ENCODE measurements at places on chromosomes 6 and 20.

- DNase-seq, result no peak
These were observed 82.8 kb downstream of the ZMYND8 start for GRCh38 chr20:47273591-47274235.

- no peak for DNase-seq
These were observed 159.0 kb upstream of the GMDS start for GRCh38 chr6:2404211-2404929.

- DNase-seq, result no peak
These were observed 2.6 kb upstream of the ZSCAN12 start for GRCh38 chr6:28402197-28402596.

DNA sequence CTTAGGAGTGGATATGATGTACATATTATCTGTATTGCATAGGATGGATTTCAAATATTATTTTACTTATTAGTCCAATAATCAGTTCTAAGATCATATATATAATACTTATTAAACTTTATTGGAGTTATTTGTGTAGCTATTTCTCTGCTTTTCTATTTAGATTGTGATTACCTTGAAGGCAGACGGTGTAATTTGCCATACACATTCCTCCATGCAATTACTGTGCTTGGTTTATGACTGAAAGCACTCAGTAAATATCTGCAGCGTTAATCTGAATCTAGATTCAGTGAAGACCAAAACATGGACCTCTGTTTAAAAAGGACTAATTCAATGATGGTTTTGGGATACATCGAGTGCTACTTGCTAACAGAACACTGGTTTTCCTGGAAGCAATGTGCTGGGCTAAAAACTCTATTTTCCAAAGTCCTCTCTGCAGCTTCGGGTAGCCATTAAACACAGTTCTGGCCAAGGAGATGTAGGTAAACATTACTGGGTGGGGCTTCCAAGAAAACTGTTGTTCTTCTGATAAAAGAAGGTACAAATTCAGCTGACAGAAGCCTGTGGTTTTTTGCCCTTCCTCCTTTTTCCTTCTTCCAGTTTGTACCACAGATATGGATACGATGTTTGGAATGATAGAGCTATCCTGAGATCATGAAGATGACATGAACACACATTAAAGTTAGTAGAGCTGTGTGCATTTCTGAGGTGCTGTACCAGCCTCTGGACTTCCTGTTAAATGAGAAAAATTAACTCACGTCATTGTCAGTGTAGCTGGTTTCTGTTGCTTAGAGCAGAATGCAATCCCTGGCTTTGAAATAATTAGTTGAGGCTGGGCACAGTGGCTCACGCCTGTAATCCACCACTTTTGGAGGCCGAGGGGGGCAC is 136.5 kb upstream of the NUP153 start:
- DNase-seq, result no peak

- no peak for DNase-seq
These were observed 802.3 kb downstream of the QKI start for GRCh38 chr6:164216839-164217238.

- DNase-seq, result no peak
These were observed 21.2 kb downstream of the AFDN start for GRCh38 chr6:167847936-167848335.

DNA sequence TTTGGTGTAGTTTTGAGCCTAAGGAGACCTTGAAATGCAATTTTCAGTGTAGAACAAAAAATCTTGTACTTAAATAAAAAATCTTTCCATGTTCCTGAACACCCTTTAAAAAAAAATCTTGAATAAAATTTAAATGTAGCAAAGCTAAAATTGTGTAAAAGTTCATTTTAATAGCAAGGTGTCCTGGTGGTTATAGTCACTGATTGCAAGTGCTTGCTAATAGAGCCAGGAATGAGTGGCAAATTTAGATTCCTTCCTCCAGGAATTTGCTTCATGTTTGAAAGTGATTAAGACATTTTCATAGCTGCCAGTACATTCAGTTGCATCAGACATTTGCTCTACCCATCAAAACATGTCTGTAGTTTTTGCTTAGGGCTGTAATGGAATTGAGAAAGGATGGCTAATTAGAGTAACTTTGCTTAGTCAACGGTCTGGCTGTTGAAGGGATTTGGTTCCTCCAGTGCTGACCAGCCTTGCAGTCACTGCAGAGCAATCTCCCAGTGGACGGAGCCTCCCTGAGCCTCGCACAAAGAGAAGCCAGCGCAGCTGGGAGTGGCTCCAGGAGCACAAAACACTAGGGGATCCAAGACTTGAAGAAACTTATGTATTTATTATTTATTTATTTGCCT is 36.5 kb downstream of the AKAP12 start:
- no peak for DNase-seq

- no peak for DNase-seq
These were observed 3.1 kb downstream of the PPP1R18 start for GRCh38 chr6:30683183-30683979.

DNA sequence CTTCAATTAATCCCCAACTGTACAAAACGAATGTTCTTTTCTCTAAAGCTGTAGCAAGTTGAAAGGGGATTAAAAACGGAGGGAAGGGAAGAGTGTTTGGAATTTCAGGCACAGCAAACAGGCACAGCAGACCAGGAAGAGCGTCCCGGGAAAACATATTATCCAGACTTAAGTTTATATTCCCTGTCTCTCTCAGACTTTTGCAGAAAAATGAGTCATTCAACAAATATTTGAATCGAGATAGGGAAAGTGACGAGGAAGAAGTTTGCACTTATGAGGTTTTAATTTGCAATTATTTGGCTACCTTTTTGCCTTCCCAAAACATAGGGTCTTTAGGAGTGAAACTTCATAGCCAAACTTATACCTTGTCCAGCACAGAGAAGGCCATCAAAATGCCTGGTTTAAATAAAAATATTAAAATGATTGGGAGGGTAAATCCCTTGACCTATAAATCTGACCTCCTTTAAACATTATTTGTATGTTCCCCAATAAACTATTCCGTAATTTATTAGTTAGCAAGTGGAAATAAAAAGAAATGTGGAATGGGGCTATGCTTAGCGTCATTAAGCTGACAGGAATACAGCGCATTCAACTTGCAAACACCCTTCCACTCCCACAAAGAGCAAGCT is 16.0 kb downstream of the HFE start:
- no peak for DNase-seq

- DNase-seq, result no peak
These were observed 12.4 kb upstream of the MAK start for GRCh38 chr6:10850728-10851127.

DNA sequence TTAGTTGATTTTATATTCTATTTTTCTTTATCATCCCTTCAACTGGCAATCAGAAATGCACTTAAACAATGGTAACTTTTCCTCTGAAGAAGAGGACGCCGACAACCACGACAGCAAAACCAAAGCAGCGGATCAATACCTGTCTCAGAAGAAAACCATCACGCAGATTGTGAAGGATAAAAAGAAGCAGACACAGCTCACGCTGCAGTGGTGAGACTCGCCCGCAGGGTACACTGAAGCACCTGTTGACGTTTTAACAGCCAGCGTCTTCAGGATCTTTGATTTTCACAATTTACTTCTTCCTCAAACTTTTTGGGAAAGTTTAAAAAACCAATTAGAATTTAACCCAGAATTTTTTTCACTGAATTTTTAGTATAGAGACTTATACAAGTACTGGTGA is 701 bp downstream of the RFX6 start:
- no peak for DNase-seq

- no peak for DNase-seq
These were observed 731 bp downstream of the TUBB2B start for GRCh38 chr6:3226481-3227362.

- no peak for DNase-seq
These were observed 105.7 kb upstream of the GJE1 start for GRCh38 chr6:142027074-142027473.

DNA sequence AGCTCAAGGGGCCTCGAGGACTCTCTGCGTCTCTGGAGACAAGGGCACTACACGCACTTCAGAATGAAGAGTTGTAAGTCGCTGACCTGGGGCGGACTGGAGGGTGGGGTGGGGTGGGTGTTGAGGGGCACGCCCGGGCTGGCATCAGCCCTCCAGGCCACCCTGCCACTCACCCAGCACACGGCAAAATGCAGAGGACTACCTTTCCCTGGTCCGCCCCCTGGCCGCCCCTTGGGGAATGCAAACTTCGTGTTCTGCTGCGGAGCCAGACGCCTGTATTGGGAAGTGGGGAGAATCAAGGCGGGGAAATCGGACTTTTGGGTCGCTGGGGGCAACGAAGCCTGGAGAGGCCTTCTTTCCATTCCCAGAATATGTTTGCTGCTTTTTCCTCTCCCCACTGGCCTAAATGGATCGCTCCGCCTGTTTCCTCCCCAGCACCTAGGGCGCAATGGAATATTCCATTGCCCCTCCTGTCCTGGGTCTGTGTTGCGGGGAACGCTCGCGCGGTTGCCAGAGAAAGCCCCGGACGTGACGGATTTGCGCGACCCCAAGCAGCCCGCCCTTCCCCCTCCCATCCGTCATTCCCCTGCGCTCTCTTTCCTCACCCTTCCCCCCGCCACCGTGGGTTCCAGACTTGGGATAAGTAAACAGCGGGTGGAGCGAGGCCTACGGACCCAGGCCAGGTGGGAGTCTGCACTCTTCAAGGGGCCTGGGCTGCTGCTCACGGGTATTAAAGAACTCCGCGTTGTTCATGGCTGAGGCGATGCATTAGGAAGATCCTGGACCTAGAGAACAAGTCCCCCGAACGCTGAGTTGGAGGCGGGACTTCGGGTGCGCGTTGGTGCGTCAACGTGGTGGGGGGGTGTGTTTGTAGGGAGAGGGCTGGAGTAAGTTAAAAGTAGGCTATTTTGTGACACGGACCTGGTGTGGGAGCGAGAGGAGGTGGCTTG is at the start of gene PPT2:
Gene PPT2, plus strand, starts transcription at position 578 of the 950 bp plus-strand sequence. CDS start 454 bp downstream, outside the sequence.
- DNase-seq, result peak; percentile 91

- no peak for DNase-seq
These were observed 154.5 kb downstream of the CFAP61 start for GRCh38 chr20:20206788-20207187.

DNA sequence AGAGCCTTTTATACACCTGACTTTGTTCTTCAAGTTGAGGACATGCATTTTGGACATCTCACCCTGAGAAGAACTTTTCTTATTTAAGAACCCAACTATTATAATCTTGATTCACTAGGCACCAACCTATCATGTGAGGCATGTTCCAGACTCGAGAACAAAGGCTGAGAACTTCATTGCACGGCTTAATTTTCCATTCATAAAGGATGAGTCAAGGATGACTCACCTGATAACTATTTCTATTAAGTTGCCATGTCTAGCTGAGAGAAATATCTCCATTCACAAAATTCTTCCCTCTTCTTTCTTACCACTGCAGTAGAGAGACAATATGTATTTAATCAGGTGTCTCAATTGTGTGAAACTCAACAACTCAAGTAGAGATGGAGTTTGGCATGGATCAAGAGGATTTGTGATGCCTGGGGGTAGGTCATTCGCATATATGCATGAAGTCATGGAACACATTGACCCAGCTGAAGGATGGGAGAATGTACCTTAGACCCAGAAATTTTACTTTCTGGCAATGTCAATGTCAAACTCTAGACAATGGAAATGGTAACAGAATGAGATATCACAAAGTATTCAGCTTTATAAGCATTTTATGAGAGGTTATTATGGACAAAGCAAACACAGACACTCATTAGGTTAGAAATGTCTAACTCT is 208.7 kb upstream of the PRND start:
- peak; percentile 75 for DNase-seq

- no peak for DNase-seq
These were observed 248.4 kb upstream of the AGPAT4 start for GRCh38 chr6:161522276-161522675.

DNA sequence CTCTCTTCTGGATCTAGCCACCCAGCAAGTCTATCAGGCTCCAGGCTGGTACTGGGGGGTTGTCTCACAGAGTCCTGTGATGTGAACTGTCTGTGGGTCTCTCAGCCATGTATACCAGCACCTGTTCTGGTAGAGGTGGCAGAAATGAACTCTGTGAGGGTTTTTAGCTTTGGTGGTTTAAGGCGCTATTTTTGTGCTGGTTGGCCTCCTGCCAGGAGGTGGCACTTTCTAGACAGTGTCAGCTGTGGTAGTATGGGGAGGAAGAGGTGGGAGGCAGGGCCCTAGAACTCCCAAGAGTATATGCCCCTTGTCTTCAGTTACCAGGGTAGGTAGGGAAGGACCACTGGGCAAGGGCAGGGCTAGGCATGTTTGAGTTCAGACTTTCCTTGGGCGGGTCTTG is 75.8 kb downstream of the SNAP91 start:
- DNase-seq, result no peak

DNA sequence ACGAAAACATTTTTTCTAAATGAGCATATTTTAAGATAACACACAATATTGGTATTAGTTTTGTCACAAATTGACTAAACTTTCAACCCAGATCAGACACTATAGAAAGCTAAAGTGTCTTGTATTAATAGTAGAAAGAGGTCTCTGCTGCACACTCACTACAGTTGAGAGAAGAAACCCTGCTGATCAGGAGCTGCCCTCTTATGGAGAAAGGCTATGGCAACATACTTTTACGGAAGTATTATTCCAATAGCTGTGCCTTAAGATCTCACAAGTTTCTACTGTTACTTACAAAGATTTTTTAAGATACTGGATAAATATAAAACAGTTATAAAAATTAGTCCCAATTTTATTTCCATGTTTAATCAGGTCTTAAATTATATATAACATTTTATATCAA is 155.7 kb downstream of the RIMS1 start:
- no peak for DNase-seq

DNA sequence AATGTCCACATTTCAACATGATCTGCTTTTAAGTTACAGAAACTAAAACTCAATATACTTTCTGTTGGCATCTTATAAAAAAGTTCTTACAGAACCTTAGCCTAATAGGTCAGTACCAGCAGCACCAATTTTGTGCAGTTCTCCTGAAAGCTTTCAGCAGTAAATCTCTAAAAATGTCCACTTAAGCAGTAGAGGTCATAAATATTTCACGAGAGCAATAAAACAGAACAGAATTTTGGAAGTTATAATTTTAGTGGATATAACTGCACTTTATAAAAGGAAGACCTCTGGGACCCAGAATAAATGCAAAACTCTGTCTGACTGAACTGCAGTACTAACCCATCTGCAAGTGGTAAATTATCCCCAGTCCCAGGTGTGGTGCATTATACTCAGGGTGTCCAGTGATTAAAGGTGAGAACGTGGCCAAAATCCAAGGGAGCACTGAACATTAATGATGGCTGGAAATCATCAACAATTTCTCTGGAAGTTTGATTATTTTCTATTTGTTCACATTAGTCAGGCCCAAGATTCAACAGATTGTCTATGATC is 172.6 kb upstream of the RSPO3 start:
- no peak for DNase-seq

DNA sequence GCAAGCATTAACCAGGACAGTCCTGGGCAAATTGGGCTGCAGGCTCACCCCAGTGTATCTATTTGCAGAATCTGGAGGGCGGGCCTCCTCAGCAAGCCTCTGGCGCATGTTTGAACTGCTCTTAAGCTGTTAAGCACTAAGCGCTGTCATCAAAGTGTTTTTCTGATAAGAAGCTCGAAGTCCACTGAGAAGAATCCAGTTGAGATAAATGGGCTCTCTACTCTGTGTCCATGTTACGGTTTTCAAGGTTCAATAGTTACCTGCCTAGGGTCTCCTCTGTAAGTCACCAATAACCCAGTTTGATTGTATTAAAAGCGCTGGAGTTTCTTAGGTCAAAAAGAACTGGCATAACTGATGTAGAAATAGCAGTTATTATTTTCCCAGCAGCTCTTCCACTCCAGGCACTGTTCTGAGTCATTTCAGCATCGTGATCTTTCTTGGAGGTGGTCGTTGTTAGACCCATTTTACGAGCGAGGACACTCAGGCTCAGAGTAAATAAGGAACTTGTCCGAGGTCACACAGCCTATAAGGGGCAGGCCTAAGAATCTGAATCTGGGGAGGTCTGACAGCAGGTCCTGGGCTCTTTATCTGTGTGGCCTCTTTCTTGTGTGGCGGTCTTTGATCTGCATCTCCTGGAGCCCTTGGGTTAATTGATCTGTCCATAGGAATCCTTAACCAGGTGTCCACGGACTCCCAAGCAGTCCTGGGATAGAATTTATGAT is 207.4 kb upstream of the ZNF217 start:
- no peak for DNase-seq

All from HTR-8/SVneo (cell line).